ENCODE measurements at places on chromosomes 5 and 9.

DNA sequence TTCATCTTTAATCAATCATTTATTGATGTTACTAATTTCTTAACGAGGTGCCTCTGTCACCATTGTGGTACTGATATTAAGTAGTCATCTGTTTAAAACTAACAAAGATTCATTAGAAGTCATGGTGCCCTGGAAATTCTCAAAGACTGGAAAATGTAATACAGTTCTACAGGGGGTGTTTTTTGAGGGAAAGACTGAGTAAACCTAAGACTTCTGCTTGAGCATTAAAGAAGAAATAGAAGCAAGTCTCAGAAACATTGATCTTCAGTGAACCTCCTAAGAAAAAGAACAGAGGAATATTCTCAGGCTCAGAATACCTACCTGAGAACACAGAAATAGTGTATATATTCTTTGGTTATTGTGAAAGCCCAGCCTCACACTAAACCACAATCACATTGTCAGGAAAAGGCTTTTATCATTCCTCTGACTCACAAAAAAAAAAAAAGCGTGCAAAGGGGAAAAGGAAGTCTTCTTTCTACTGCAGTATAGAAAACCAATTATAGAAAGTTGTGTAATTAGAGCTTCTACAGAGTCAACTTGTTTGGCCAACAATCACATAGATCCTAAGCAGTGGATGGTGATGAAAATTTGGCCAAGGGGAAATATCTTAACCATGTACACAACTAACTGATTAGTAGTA lies 60.8 kb downstream of the HINT1 start:
- DNase-seq: no peak

GRCh38 chr5:151293624-151294023 lies 9.9 kb downstream of the SLC36A3 start:
- no peak for DNase-seq

GRCh38 chr5:133450286-133450685 lies 162.1 kb downstream of the FSTL4 start:
- DNase-seq: no peak

GRCh38 chr5:74621492-74621891 lies 19.0 kb downstream of the ENC1 start:
- DNase-seq: no peak

GRCh38 chr9:16043756-16044578 lies 491.1 kb downstream of the CCDC171 start:
- DNase-seq: no peak

GRCh38 chr5:29016067-29016466 lies 1977.7 kb upstream of the CDH9 start:
- no peak for DNase-seq

GRCh38 chr9:89051421-89052025 lies 60.3 kb downstream of the S1PR3 start:
- no peak for DNase-seq

- DNase-seq: no peak
Measured at GRCh38 chr5:140202078-140202477, 27.1 kb downstream of the CYSTM1 start.

DNA sequence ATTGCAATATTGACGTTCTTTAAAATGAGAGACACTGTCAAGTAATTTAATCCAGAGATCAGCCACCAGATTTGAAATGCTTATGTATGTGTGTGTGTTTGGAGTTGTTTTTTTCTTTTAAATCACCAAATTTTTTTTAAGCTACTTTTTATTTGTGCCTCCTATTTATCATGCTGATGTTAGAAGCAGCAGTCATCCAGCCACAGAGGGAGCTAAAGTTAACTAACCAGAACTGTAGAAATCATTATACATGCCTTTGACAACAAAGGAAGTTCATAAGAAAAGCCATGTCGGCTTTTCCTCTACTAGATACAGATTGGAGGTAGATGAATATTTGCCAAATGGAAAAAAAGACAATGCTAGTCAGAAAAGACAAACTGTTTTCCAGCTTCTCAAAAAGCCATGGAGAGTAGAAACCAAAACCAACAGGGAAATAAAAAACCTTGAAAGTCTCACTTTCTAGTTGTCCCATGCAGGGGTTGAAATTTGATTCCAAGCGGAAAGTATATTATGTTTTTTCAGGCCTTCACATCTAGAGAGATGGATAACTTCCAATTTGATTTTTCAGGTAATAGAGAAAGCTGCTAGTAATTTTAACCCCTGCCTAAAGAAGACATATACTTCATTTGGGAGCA lies 4.5 kb downstream of the PURA start:
- no peak for DNase-seq

- DNase-seq: no peak
Measured at GRCh38 chr9:70387663-70388062, 26.8 kb downstream of the KLF9 start.

GRCh38 chr5:14267991-14268708 lies 125.0 kb downstream of the TRIO start:
- no peak for DNase-seq

GRCh38 chr5:159128070-159128541 lies 28.4 kb upstream of the EBF1 start:
- DNase-seq: no peak

Data from CD4-positive, alpha-beta T cell treated with Interleukin-15 for 1 hour (primary cell).